ENCODE measurements at places on chromosomes 6 and 20.

DNA sequence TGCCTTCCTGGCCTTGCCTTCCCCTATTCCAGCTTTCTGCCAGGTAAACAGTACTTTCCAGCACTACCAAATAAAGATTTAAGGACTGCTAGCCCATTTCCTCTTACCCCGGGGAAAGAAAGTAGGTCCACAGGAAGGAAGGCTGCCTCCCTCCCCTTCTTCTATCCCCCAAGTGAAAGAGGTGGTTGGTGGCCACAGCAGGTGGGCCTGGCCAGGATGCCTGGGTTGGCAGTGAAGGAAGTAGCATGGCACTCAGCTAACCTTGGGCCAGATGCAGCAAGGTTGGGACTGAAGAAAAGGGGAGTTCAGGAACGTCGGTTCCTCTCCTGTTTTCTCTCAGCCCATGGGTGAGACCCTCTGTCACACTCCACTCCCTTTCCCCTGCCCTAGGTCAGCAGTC, 8.9 kb downstream of the NFKBIL1 start:
- DNase-seq = no peak

DNA sequence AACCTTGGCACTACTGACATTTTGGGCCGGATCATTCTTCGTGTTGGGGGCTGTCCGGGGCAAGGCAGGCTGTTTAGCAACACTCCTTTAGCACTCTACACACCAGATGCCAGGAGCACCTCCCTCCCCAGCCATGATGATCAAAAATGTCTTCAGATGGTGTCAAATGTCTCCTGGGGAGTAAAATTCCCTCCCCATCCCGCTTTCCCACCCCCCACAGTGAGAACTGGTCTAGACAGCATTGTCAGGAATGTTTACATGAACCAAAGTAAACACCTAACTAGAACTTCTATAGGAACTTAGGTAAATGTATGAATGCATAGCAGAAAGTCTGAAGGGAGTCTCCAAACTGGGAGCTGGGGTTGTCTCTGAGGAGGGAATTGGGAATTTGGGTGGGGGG, 70.0 kb upstream of the TOP1 start:
- DNase-seq = peak; percentile 15

- no peak for DNase-seq
These were observed 881 bp upstream of the MCM3 start for GRCh38 chr6:52285177-52286068.

DNA sequence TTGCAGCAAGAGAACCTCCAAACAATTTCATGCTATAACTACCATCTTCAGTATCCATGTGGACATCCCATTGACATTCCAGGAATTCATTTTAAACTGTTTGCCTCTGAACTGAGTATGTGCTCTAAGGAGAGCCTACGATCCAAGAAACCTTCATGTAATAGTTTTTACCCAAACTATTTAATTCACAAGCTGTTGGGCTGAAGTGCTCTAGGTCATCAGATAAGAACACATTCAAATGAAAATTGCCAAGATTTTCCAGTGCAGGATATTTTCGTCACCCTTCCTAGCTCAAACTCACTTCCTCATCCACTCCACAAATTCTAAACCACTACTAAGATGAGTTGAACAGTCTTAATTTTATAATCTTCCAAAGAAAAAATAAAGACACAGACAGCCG, 12.8 kb downstream of the RSPO3 start:
- DNase-seq = no peak

DNA sequence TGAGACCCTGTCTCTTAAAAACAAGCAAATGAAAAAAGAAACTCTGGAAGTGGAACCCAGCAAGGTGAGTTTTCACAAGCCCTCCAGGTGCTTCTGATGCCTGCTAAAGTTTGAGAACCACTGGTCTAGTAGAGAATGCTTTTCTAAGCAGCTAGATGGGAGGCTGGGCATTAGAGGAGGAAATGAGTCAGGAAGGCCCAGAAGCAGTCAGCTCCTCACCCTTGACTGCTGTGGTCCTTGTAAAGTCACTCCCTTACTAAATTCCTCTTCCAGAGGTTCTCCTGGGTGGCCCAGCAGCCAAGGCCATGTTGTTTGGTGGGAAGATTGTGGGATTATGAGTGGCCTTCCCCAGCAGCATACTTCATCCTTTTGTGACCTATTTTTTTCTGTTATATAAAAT, 52.0 kb upstream of the FYN start:
- no peak for DNase-seq

GRCh38 chr6:38146021-38146733, 326.6 kb downstream of the ZFAND3 start:
- DNase-seq = no peak

All from Peyer's patch (tissue), 4 donors.